ENCODE measurements at places on chromosomes 4 and X.
A peak's percentile ranks its signal among the peaks of the same experiment; 100 is the strongest.

DNA sequence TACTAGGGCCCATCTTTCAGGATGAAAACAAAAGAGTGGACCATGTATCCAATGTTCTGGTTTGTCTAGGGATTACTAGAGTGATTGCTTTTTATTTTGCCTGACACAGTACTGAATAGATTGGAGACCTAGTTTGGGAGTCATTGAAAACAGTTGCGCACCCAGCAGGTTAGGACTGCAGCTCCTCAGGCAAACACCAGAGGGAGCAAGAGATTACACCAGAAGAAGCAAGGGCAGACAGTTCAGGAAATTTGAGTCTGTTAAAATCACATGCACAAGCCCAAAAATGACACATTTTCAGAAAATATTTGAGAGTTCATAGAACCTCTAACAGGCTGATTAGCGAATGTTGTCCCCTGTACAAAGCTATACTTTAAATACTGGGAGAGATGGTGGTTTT, 55.6 kb downstream of the CYLC1 start:
- no peak for DNase-seq

DNA sequence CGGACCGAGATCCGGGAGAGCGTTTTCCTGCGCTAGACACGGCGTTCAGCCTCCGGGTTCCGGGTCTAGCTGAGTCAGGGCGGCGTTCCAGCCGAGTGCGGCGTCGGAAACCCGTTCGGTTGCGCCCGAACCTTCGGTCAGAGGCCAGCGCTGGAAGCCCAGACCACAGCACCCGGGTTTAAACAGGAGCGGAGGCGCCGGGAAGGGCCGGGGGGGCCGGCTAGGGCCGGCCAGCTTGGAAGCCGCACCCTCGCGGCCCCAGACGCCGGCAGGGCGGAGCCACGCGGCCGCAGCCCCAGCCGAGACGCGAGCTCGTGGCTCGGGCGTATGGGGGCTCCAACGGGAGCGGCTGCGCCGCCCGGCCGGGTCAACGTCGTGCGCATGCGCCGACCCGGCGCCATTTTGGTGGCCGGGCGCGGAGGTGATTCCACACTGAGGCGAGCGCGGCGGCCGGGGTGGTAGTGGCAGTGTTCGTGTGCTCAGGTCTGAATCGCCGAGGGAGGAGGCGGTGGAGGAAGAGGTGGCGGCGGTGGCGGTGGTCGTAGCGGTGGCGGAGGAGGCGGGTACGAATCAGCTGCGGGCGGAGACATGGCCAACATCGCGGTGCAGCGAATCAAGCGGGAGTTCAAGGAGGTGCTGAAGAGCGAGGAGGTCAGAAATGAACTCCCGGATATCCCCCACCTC, at the start of gene UBE2K:
UBE2K (plus strand) TSS at position 397 of the 684 bp plus-strand sequence; CDS start at position 589, 192 bp downstream.
- DNase-seq, result peak; percentile 85

- DNase-seq, result no peak
Measured at GRCh38 chr4:146490106-146490505, 31.6 kb downstream of the SLC10A7 start.

DNA sequence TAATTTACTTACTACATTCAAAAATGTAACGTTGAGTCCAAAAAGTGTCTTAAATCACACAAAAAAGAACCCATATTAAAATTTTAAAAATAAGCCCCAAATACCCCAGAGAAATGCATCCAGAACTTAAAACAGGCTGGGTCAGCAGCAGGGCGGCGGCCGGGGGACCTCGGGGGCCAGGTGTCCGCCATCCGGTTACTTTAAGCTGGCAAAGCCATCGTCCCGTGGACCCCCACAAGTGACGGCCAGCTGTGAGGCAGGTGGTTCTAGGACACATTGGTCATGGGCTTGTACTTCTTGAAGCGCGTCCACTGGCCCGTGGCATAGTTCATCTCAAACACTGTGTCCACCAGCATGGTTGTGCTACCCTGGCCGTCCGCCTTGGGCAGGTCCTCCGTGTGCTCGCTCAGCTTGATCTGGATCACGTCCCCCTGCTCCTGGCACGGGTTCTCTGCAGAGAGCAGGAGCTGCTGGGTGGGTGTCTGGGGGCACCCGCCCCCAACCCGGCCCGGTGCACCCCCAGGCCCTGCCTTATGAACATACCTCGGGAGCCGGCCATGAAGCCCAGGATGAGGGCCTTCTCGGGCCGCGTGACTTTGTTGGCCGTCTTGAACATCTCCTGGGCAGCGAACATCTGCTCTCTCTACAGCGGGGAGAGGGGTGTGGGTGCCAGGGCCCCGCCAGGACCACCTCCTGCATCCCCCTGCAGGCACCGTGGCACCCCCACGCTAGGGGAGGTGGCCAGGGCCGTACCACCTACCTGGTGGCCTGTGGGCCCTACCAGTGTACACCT, 25.5 kb downstream of the NELFA start:
- DNase-seq, result no peak

- DNase-seq, result no peak
Measured at GRCh38 chrX:97260679-97261078, 377.0 kb downstream of the RPA4 start.

DNA sequence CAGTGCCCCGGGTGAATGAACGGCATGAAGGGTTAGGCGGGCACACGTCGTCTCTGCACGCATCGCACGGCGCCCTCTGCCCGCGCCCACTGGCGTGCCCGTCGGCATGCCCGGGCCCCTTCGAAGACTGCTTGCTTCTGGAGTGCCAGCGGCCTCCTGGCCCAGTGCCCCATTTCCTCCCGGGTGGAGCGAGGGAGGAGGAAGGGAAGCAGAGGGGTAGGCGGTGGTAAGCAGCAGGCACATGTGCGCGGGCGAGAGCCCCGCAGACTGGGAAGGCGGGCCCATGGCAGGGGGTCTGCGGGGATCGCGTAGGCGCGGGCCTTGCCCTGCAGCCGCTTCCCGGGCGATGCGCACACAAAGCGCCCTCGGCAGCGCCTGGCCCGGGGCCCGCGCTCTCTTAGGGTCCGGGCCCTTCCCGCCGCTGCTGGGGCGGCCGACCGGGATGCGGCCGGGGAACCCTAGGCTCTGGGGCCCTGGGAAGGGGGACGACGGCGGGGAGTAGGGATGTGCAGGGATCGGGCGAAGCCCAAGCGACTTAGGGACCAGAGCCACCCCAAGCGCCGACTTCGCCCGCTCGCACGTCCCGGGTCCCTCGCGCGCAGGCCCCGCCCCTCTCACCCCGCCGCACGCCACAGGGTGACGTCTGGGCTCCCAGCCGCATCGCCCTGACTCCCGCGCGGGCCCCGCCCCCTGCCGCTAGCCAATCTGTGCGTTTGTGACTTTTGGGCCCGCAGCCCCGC, 866 bp upstream of the EMD start:
- DNase-seq, result no peak

GRCh38 chr4:75745721-75746199, 21.4 kb downstream of the USO1 start:
- no peak for DNase-seq

DNA sequence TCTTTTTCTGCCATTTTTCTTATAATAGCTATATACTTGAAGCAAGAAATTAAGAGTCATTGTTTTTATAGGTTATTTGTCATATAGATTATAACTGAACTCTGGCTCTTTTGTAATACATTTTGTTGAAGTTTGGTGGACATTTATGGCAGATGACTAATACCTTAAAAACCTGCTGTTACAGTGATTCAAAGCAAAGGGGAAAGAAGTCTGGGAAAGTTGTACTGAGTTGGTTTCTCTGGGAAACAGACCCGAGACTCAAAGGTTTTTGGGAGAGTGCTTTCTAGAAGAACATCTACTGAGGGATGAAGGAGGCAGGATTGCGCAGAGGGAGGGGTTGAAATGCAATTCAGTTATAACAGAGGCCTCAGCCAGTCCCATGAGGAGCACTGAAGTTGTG, 35.9 kb downstream of the NAP1L5 start:
- no peak for DNase-seq

DNA sequence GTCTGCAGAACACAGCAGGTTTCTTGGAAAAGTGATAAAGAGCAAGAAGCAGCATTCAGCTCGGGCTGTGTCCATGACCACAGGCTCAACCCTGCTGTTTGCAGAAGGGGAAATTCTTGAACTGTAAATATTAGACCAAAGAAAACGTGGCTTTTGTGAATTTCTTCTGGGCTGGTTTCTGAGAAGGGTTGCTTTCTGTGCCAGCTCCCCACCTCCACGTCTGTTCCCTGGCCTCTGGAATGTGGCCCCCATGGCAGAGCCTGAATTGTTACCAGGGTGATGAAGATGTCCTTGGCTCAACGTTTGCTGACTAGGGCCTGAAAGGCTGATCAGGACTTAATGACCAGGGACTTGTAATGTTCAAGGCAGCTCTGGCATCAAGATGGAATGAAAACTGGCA, 116.0 kb downstream of the CPEB2 start:
- no peak for DNase-seq

DNA sequence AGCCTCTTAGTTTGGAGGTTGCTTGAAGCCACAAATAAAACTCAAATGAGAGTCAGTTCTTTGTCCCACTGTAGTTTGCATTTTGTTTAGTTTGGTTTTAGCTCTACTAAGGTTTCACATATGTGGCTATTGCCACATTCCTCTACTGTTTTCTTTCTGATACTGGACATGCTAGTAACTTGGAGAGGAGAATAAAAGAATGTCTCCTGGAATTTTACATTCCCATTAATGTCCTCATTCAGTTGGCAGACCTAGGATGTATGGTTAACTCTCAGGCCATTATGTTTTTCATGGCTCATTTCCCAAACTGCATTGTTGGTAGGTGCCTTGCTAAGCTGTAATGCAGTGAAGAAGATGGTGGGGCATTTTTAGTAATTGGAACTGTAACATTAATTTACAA, 29.9 kb downstream of the UPRT start:
- no peak for DNase-seq

DNA sequence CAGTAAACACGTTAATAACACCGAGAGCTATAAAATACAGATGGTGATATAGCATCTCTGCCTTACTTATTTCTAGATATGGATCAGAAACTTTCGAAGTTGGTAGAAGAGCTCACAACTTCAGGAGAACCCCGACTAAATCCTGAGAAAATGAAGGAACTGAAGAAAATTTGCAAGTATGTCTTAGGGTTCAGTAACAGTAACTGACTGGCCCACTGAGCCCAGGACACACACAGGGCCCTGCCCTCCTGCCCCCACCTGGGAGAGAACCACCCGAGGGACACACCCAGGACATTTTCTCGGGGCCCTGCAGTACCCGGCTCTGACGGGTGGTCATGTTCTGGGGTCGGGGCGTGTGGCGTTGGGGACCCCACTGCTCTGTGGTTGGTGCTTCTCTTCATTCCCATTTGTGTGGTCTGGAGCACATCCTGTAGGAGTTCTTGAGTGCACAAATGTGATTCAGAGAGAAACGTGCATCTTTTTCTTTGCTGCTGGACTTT, 1.1 kb downstream of the UVSSA start:
- no peak for DNase-seq

DNA sequence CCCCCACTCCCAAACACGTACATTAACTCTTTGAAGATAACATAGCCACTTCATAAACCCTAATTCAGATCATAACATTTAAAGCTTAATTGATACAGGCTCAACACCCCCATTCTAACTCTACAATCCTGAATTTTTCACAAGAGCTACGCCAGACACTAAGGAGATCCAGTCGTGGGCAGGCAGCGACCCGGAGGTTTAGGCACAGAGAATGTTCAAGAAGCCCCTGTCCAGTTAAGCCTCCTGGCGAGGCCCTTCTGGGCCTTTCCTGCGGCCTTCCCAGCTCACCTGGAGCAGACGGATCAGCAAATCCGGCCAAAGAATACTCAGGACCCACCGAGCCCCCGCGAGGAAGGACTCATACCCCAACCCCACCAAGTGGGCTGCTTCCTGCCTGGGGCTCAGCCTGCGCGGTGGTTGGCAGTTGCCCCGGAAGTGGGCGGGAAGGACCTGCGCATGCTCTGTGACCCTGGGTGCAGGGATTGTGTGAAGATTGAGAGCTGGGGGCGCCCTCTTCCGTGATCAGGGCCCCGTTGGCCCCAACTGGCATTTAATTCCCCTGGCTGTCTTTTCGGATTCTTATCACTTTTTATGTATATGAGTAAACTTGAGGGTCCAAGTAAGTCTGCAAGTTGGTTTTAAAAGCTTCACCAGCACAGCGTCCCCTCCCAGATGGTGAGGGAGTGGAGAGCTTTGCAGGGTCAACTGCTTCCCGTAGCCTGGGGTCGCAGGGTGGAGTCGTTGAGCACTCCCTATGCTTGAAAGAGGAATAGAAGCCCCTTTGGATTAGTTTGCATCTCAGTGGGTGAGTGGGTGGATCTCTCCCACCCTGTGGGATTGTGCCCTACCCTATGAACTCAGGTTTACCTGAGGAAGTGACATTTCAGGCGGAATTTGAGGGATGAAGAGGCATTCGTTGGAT, at the start of gene TRIM61:
TRIM61 (minus strand) TSS at position 415 of the 922 bp plus-strand sequence. CDS start 7,655 bp downstream, outside the sequence.
- DNase-seq, result peak; percentile 31

DNA sequence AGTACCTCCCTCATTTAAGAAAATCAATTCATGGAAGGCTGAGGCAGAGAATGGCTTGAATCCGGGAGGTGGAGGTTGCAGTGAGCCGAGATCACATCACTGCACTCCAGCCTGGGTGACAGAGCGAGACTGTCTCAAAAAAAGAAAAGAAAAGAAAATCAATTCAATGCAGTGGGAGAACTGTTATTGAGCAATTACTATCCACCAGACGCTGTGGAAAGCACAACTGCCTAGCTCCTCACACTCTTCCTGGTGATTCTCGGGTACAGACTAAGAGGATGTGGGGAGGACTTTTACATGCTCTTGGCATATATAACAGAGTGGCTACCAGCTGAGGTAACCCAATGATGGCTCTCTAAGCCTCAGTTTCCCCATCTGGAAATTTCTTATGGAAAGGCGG, 2.7 kb upstream of the TMSB4X start:
- DNase-seq, result no peak

DNA sequence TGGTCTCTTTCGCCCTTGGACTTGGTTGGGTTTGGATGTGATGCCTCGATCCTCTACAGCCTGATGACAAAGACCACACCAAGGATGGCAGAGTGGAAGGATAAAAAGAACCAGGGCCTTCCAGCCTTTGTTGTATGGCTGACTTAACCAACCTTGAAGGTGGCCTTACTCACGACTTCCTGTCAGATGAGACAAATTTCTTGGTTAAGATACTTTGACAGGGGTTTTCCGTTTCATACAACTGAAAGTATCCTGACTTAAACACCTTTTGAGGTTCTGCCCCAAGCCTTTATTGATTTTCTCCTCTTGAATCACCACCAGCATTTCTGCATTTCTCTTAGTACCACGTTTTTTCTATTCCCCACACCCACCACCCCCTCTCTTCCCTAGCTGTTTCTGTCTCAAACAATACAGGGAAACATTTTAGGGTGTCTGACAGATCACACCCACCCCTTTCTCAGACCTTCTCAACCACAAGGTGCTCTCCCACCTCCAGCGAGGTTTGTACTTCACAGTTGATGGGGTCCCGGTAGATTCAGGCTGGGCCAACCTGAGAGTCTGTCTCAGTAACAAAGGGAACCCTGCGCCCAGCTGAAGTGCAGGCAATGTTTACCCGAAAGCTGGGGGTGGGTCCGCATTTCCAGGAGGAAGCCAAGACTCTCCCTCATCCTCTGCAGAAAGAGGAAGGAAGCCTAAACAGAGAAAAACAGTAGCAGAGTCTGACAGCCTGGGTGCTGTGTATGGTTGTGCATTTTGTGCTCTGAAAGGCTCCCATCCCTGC, 5.0 kb upstream of the TSPAN5 start:
- peak; percentile 41 for DNase-seq

Data from stimulated activated CD8-positive, alpha-beta memory T cell treated with anti-CD3 and anti-CD28 coated beads, Interleukin-12 subunit alpha, Interleukin-12 subunit beta, amount 100 ng/mL, for 4 hours (primary cell).